ENCODE measurements at places on chromosomes 11 and 22. TPM values are rescaled to one million over a fixed set of nuclear protein-coding genes. Genes with fewer than 3 reads are reported as not detected.

Gene TBX10
- not detected for total RNA-seq

- no peak for DNase-seq
Measured at GRCh38 chr22:28813772-28814518, 13.6 kb upstream of the XBP1 start.

DNA sequence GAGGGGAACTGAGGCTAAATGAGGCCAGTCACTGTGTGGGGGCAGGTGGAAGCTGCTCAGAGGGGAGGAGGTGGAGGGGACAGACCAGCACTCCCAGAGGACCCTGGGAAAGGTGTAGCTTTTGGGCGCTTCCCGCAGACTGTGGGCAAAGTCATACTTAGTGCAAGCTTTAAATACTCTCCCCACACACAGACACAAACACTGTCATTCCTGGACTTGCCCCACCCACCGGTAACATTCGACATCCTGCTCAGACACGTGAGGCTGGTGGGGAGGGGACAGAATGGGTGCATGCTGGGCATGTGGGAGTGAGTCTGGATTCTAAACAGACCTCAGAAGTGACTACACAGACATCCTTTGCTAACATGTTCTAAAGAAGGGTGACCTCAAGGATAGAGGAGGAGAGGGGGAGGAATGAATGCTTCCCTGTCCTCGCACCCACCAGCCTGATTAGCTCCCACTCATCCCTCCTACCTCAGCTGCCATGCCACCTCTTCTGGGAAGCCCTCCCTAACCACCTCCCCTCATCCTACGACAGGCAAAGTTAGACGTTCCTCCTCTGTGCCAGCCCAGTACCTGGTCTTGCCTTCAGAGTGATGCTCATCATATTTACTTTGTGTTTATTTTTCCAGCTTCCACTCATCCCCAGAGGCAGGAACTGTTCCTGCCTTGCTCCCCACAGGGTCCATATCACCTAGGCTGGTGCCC, 22.2 kb downstream of the TSKU start:
- no peak for DNase-seq

GRCh38 chr11:134413043-134413825, 1.2 kb upstream of the B3GAT1 start:
- DNase-seq, result peak; percentile 54

GRCh38 chr11:2094354-2095197, 44.6 kb downstream of the IGF2 start:
- DNase-seq, result no peak

Gene OR4C45
- total RNA-seq, result not detected

- DNase-seq, result no peak
Measured at GRCh38 chr11:116946414-116946813, 109.0 kb upstream of the APOA1 start.

- no peak for DNase-seq
Measured at GRCh38 chr11:11640152-11640551, 18.3 kb upstream of the GALNT18 start.

DNA sequence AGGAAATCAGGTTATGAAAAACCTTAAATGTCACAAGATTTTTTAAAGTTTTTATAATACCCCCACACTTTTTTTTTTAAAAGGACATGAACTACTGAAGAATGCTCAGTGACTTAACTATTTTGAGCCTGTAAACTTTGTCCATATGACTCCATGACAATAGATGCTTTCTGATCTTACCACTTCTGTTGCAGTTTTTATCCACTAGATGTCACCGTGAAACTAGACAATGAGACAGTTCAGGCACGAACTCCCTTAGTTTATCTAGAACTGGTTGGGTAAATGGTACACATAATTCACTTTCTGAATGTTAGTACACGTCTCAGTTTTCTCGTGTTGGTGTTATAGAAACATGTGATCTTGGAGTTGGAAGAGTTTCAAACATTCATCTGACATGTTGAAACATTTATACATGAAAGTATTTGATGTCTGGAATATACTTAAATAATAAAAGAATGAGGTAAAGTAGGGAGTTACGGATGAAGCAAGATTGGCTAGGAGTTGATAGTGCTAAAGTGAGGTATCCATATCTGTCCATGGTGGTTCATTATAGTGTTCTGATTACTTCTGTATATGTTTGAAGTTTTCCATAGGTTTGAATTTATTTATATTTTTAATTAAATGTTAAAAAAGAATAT, 8.1 kb downstream of the CCDC15 start:
- no peak for DNase-seq

DNA sequence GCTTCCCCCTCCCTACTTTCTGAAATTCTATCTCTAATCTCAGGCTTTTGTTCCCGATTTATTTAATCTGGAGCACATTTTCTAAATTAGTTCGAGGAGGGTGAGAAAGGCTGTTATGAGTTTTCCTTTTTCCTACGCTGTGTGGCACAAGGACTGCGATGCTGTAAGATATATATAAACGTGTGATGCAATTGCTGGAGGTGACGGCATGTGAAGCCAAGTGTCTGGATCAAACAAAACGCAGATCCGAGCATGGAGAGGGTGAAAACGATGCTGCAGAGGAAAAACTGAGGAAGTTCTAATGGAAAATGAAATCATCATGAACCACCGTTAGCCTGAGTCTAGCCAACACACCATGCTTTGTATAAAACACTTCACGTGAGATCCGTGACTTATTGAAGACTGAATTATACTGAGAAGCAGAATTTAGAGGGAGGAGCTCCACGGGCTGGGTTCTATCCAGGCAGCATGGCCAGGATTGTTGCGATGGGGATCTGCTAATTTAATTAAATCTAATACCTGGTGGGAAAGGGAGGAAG, 4.4 kb downstream of the PKNOX2 start:
- DNase-seq, result no peak

Gene USP47
- total RNA-seq, result 154 TPM

DNA sequence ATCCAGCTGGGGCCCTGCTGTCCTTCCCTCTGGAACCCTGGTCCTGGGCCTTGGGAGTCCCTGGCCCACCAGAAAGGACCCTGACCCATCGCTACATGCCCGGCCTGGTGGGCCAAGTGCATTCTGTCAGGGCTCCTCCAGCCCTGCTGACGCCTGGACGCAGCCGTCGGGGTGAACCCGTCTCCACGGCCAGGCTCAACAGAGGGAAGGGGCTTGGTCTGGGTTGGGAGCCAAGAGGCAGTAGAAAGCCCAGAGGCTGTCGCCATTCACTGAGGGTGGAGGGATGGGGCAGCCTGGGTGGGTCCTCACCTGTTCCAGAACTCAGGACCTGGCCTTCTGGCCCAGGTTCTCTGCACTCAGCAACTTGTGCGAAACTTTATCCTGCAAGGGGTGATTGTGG, 39.0 kb downstream of the TOLLIP start:
- DNase-seq, result no peak
